ENCODE measurements at places on chromosomes 1 and 21.

- DNase-seq, result no peak
These were observed 25.8 kb downstream of the INTS7 start for GRCh38 chr1:212009561-212009960.

- peak; percentile 61 for DNase-seq
These were observed 4.5 kb downstream of the CNR2 start for GRCh38 chr1:23908453-23909341.

- no peak for DNase-seq
These were observed 787.6 kb downstream of the USP25 start for GRCh38 chr21:16517383-16517782.

DNA sequence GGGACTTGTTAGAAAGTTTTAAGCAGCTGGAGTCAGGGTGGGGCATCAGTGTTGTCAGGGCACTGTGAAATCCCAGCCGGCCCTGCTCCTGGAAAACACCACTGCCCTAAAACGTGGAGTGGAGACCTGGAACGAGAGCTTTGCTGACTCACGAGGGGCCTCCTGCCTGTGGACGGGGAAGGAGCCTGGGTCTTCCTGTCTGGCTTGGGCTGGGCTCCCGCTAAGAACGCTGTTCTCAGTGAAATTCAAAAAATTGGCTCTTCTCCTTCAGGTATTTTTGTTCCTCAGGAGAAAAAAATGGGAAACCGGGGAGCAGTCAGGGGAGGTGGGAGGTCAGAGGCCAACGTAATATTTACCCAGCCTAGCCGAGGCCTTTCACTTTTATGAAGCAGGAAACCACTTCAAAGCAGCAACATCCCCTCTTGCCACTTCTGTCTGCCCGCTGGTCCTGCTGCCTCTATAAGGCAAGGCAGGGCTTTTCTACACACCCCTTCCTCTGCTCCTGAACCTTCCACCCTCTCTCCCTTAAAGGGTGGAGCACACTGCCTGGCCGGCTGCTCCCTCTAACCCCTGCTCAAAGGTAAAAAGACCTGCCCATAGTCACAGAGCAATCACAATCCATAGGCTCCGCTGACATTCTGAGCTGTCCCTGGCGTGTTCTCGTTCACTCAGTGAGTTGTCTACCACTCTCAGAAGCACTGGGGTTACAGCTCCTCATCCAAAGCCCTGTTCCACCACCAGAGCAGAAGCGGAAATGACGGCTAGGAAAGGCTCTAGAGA is 8.0 kb downstream of the PLXNA2 start:
- peak; percentile 32 for DNase-seq

DNA sequence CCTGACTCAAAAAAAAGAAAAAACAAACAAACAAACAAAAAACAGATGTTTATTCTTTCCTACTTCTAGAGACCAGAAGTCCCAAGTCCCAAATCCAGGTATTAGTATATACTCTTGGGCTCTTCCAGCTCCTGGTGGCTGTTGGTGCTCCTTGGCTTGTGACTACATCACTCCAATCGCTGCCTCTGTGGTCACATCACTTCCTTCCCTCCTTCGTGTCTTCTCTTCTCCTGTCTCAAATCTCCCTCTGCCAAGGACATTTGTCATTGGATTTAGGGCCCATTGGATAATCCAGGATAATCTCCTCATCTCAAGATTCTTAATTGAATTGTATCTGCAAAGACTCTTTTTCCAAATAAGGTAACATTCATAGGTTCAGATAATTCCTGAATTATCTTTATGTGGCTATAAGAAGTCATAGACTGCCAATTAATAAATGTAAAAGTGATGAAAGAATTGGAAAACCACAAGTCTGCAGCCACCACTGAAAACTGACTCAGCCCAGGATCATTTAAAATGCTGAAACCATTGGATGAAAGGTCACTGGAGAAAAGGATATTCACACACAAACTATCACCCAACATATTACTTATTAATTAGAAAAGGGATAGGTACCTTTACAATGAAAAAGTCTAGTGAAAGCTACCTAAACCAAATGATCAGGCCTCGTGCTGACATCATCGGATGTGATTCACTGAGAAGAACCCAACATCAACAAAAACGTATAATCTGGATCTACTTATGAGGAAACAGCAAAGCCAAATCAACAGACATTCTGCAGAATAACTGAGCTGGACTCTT is 67.1 kb downstream of the ZNF281 start:
- DNase-seq, result no peak

DNA sequence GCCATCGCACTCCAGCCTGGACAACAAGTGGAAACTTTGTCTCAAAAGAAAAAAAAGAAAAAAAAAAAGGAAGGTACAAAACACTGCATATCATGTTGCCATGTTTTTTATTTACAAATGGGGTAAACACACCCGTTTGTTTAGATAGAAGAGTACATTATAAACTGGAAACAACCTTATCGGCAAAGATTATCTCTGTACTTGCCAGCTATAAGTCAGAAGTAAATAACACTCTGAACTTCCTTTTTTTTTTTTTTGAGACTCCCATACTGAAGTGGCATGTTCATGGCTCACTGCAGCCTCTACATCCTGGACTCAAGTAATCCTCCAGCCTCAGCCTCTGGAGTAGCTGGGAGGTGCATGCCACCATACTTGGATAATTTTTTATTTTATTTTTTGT is 21.9 kb downstream of the USP48 start:
- no peak for DNase-seq

DNA sequence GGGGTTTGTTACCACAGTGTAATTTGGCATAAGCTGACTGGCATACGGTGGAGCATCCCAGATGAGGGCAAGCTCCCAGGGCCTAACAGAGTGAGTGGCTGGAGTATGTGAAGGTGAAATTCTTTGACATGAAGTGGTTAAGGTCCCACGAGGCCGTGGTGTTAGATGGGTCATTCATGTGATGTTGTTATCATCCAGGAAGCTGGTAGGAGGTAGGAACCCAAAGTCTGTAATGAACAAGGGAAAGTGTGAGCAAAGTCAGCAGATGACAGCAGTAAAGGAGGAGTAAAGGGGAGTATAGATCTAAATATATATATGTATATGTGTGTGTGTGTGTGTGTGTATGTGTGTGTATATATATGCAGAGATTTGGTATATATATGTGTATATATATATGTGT is 47.6 kb downstream of the MDM4 start:
- no peak for DNase-seq

- no peak for DNase-seq
These were observed 10.4 kb downstream of the LGALS8 start for GRCh38 chr1:236534151-236534651.

- DNase-seq, result no peak
These were observed 521.6 kb downstream of the PLPP3 start for GRCh38 chr1:56057466-56058405.

GRCh38 chr1:26168410-26169197 is at the start of gene C1orf232:
Gene C1orf232, minus strand, starts transcription at chr1:26168963. Its CDS starts 464 bp downstream, at chr1:26168499.
- DNase-seq, result no peak

DNA sequence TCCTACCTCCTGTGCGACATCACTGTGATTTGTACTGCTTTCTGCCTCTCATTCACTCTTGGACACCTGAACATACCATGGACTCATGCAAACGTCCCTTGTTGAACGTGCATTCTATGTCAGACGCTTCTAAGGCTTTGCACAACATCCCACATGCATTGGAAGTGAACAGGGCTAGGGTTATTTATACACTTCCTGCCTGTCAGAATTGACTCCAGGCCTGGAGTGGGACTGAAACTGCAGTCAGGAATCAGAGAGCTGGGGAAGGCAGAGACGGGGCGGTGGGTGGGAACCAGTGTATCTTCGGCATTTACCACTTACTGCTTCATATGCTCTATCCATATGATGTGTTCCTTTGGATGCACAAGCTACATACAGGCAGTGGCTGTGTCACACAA is 81.4 kb upstream of the GALNT2 start:
- no peak for DNase-seq

GRCh38 chr1:19921310-19921709 is 2.1 kb downstream of the PLA2G2E start:
- no peak for DNase-seq

- DNase-seq, result no peak
These were observed 30.6 kb upstream of the USP24 start for GRCh38 chr1:55245781-55246180.

DNA sequence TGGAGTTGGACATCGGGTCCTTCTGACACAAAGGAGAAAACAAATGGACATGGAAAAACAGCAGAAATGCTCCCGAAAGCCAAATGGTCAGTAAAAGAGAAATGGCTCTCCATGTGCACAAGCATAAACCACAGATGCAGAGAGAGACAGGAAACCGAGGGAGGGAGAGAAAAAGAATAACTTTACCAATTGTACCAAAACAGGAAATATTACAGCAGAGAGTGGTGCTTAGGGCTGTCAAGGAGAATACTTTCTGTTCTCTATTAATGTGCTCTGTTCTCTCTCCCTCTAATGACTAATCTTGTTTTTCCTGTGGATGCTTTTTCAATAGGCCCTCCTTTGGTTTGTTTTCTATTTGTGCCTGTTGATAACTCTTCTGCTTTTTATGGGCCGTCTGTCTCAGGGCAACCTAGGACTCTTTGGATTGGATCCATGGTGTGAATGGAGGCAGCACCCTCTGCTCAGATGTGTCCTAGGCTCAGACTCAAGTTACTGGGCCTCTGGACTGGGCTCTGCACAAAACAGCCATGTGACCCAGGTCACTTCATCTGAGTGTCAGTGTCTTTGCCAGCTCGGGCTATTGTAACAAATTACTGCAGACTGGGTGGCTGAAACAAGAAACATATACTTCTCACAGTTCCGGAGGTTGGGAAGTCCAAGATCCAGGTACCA is 663.0 kb downstream of the NPHP4 start:
- DNase-seq, result no peak

DNA sequence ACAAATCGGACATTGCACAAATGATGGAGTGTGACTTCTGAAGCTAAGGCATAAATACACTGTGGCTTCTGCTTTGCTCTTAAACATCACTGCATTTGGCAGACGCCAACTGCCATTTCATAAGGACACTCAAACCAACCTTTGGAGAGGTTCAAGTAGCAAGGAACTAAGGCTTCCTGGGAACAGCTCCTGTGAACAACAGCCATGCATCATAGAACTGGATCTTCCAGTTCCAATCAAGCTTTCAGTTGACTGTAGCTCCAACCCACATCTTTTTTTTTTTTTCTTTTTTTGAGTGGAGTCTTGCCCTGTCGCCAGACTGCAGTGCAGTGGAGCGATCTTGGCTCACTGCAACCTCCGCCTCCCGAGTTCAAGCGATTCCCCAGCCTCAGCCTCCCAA is 10.7 kb upstream of the HUNK start:
- DNase-seq, result no peak

DNA sequence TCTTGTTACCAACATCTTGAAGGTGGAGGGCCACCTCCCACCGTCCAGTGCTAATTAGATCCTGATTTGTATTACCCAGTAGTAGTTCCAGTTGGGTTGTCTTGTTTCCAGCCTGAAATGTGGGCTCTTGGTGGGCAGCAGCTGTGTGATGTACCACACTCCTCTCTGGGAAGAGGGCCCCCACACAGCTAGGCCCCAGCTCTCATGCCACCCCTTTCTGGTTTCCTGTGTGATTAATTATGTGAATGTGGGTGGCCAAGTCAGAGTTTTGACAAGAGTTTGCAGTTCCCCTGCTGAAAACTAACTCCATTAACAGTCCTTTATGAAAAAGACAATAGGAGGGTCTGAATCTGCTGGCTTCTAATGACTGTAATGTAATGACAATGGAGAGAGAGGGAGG is 3.8 kb downstream of the HMGB4 start:
- DNase-seq, result no peak

DNA sequence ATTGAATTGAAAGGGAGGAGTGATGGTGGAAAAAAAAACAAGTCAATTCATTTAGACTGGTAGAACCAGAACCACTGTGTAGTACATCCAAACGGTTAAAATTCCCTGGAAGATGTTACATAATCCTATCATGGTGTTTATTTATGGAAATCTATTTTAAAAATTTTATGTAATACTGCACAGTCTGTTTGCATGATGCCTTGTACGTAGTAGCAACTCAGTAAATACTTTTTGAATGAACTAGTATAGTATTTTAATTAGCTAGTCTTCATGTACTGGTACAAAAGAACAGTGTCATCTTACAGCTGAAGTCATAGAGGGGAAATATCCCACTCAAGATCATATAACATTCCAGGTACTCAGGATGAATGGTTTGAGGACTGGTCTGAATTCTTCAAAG is 27.0 kb upstream of the IER5 start:
- no peak for DNase-seq

DNA sequence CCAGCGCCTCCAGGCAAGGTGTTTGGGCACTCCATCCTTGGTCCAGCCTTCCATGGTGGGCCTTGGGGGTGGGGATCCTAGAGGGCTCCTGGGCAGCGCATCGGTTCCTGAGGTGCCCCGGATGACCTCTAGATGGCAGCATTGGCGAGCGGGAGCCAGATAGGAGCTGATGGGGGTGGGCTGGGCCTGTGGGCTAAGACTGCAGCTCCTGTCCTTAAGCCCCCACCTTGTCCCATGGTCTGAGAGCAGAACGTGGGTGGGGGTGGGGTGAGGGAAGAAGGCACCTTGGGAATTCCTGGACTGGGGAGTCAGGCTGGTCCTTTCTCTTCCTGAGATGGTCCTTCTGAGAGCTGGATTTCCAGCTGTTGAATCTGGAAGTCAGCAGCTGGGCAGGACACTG is 93.4 kb upstream of the CSF3R start:
- peak; percentile 76 for DNase-seq

GRCh38 chr1:62398377-62398776 is 38.5 kb upstream of the USP1 start:
- DNase-seq, result no peak

- DNase-seq, result no peak
These were observed 30.5 kb downstream of the TMCC2 start for GRCh38 chr1:205258261-205258691.

DNA sequence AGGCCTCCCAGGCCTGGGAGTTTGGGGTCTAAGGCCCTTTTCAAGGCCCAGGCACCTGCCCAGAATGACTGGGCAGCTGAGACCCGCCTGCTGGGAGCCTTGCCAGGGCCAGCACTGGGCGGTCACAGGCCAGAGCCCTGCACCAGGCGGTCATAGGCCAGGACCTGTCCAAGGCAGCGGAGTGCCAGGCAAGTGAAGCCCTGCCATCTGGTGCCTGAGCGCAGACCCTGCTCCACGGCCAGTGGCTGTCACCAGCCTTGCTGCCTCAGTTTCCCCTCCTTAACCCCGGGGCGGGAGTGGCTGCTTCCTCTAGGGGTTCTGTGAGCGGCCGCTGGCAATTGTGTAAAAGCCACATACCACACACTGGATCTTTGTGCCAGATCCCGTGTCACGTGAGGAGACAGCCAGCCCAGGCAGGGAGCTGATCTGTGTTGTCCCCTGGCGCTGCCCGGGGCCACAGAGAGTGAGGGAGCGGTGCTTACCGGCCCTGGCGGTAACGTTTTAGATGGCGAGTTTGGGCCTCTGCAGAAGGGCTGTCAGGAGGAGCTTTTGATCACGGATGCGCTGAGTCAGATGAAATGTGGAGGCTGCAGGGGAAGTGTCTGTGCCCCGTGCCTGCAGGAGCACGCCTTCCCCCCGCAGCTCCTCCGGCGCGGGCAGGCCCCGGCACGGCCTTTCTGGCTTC is 4.6 kb downstream of the COL18A1 start:
- DNase-seq, result no peak

- no peak for DNase-seq
These were observed 9.9 kb upstream of the DNTTIP2 start for GRCh38 chr1:93888900-93889299.
